MCF 10A (cell line): ENCODE measurements at places on chromosomes 7 and 10. TPM values are rescaled to one million over a fixed set of nuclear protein-coding genes. Genes with fewer than 3 reads are reported as not detected.

DNA sequence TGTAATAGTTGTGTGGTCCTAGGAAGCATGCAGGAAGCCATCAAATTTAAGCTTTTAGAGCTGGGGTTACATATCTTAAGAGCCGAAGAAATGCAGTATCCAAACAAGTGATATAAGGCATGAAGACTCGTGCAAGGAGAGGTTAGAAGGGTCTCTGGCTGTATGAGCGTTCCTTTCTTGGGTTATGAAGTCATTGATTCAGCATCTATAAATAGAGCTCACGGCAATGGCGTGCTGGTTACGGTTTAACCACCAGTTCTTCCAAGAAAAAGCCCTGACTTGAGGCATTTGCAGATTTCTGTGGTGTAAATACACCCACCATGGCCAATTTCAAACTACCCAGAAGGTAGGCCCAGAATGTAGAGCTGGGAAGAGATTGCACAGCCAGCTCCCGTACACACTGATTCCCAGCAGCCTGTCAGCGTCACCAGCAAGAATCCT lies 72.0 kb upstream of the KAT6B start:
- DNase-seq = no peak

- DNase-seq = no peak
Observed at GRCh38 chr10:60396766-60397165, 7.1 kb upstream of the ANK3 start.

DNA sequence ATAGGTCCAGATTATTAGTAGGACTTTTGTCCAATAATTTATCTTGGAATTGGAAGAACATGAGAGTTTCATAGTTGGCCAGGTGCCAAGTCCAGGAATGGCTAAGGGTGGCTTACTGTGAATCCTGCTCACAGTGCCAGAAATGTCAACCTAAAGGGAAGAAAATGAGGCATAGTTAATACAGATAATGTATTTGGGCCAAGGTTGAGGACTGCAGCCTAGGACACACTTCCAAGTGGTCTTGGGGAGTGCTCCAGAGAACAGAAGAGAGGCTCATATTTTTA lies 78.2 kb downstream of the MAPK8 start:
- DNase-seq = no peak

- DNase-seq = no peak
Observed at GRCh38 chr10:122254831-122255230, 16.3 kb upstream of the BTBD16 start.

DNA sequence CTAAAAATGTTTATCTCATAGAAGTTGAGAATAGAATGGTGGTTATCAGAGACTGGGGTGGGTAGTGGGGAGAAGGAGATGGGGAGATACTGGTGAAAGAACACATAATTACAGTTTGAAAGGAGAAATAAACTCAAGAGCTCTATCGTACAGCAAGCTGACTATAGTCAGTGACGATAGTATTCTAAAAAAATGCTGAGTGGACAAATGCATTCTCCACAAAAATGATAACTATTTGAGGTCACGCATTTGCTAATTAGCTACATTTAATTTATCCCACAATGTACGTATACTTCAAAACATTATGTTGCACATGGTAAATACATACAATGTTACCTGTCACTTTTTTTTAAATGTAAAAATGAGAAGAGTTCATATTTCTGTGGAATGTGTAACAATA lies 507.7 kb downstream of the CALN1 start:
- no peak for DNase-seq

DNA sequence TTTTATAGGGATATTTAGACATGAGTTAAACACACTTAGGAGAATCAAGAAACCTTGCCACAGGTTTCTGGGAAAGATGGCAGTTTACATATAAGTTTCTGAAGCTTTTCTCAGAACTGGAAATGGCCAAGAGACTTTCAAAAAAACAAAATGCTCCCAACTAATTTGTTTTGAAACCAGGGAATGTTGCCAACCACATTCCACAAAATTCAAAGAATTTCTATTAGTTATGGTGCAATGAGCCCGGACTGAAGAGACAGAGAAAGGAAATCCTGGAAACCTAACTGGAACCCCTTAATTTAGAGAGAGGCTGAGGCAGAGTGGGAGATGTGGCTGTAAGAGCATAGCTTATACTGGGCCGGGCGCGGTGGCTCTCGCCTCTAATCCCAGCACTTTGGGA lies 128.5 kb downstream of the PTEN start:
- no peak for DNase-seq

The ZNF804B gene
- not detected in 2 replicates for total RNA-seq

- no peak for DNase-seq
Observed at GRCh38 chr10:24993237-24993958, 22.6 kb downstream of the ENKUR start.

The LIPJ gene
- not detected in 2 replicates for total RNA-seq

DNA sequence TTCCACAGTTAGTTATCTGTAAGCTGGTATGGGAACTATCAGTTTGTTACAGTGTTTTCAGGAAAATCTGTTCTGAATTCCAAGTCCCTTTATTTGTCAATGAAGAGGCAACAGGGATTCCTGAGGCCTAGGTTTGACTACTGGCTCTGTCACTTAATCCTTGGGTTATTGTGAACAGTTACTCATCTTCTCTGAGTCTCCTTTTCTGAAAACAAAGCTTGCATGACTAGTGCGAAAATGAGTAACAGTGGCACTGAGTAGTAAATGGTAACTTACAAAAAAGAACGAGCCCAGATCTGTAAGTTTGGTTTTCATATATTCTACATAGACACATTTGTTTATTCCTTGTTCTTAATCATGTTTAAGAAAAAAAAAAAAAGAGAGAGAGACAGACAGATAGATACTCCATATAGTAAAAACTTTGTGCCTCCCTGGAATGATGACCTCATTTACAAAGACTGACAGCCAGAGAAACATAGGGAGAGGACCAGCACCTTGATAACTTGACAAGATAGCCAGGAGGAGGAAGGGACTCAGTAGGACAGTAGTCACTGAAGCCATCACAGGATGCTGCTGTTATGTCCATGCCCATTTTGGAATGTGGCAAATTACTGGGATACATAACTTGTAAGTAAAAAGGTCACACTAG lies 1.9 kb downstream of the MRPS33 start:
- no peak for DNase-seq

DNA sequence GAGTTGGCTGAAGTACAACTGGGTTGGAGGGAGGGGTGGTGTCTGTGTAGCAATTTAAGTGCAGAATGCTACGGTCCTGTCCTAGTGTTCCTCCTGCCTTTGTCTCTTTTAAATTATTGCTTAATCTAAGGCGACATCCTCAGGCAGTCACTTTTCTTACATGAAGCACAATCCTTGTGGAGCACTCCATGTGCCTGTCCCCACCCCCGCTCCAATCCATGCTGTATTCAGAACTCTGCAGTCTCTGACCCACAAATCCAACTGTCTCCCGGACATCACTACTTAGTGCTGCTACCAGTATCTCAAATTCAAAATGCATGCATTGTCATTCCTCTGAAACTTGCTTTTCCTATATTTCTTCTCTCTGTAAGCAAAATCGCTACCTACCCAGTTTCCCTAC lies 91.4 kb upstream of the FAM133B start:
- no peak for DNase-seq

GRCh38 chr7:134669845-134670373 lies 23.3 kb downstream of the BPGM start:
- DNase-seq = peak; percentile 97

- DNase-seq = peak; percentile 79
Observed at GRCh38 chr7:35026150-35026549, 11.1 kb downstream of the DPY19L1 start.

- DNase-seq = no peak
Observed at GRCh38 chr7:446289-446935, 73.2 kb downstream of the PDGFA start.

The GRM8 gene
- not detected in 2 replicates for total RNA-seq

DNA sequence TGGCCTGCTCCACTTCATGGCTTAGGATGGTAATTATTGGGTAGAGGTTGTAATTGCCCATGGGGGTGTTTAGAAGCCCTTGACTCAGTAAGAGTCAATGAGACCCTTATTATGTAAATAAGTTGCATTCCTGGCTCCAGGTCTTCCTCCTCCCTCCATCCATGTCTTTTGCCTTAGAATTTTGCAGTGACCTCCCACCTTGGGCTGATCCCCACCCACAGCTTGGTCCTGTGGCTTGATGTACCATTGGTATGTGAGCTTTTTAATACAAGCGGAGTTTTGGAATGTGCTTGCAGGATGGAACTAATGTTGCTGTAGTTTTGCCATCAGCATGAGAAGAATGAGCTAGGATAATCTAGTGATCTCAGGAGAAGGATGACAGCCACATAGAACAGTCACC lies 73.2 kb upstream of the DGKI start:
- no peak for DNase-seq

The NEURL1 gene
- total RNA-seq = 0.20 TPM in 1 of 2 replicates, not detected in the other

DNA sequence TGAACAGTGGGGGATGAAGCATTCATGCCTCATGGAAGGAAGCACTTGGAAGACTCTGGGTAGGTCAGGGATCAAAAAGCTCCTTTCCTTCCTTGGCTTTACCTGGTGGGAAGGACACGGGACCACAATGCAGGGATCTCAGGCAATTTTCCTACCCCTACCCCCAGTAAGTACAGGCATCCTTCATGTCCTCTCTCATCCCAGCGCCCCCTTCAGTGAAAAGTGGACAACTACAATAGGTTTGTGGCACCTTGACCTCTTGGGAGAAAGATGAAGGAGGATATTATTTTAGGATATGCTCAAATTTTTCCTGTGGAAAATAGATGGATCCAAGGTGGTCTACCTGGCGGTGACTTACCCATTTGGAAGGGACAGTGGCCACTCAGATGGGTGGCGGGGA lies 16.5 kb downstream of the AFAP1L2 start:
- DNase-seq = no peak

The NODAL gene
- not detected in 2 replicates for total RNA-seq

DNA sequence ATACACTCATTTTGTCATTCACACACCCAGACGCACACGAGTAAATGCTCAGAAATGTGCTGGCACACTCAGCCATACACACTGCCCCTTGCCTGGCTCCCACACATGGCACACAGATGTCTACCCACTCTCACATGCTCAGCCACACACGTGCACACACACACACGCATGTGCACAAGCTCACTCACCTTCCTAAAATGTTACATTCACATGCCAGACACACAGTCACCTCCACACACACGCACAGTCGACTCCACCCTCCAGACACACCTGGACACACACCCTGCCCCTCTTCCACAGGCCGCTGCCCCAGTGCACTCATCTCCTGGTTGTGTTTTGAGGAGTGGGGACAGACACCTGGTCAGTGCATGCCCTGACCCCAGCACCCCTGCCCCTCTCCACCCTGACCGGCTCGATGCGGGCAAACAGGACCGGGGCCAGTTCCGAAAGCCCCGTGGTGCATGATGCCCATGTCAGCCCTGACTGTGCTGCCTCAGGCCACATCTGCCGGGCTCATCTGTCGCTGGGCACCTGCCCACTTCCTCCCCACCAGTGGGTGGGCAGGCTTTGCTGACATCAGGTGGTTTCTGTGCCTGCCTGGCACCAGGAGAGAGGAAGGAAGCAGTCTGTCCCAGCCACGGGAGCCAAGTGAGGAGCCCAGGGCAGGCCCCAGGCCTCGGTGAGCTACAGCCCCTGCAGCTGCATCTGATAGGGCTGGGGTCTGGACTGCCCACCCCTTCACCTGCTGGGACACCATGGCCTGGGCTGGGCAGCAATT lies 84.9 kb upstream of the ZNF716 start:
- no peak for DNase-seq

The GCK gene
- not detected in 2 replicates for total RNA-seq

The WDR37 gene
- 14.2 and 18.2 TPM in 2 replicates for total RNA-seq

DNA sequence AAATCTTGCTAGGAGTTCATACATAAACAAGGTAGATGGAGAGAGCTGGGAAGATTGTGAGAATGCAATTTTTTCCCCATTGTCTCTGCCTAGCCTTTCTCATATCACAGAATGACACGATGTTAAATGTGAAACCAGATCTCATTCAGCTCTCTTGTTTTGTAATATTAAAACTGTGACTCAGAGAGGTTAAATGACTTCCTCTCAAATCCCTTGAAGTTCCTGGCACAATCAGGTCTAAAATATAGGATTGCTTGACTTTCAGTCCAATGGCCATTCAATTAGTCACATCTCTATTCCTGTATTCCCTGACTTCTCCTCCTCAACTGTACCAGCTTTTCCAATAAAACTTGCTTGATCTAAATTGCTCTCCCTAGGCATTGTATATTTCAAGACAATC lies 3.1 kb downstream of the ANKRD22 start:
- DNase-seq = peak; percentile 86

DNA sequence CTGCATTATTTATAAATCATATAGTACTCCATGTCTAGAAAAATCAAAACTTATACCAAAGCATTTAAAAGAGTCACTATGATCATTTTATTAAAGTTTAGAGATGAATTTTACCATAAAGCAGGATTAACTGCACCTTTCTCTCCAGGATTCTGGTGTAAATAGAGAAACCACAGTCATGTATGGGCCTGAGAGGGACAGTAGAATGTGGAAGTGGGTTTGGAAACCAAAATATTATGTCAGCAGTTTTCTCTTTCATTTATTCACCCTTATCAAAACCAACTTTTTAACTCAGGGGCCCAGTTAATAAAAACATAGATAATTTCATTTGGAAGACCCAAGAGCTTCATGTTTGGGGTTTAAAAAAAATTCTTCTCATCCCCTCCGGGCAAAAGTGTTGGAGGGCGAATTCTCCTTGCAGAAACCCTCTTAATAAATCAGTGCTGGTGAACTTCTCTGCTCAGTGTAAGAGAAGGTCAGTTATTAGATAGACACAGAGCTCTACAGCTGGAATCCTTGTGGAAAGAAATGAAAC lies 266.2 kb downstream of the CREB5 start:
- no peak for DNase-seq
